ENCODE measurements at places on chromosomes 6 and 20. TPM values are rescaled to one million over a fixed set of nuclear protein-coding genes. Genes with fewer than 3 reads are reported as not detected.

DNA sequence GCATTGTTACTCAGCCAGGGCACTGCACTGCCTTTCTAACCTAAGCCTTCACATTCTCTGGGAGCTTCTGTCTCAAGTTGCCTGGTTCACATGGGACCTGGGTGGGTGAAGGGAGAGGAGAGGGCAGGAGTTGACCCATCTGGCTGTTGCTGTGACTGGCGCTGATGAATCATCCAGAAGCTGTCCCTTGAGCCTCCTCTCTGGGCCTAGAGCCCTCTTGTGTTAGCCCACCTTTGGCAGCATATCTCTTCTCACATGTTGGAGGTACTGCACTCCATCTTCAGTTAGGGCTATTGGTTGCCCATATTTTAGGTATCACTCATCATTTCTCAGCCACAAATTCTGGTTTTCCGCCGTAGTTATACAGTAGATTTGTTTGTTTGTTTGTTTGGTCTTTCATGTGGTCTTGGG is 19.8 kb downstream of the XRN2 start:
- peak overlapping the region; percentile 5 for H3K27ac ChIP-seq
- H3K27me3 ChIP-seq = no peaks in the 10 kb centered on the region
- H3K4me3 ChIP-seq = peak overlapping the region; percentile 14
- peaks cover 5% of the 10 kb centered on the region for H3K36me3 ChIP-seq

DNA sequence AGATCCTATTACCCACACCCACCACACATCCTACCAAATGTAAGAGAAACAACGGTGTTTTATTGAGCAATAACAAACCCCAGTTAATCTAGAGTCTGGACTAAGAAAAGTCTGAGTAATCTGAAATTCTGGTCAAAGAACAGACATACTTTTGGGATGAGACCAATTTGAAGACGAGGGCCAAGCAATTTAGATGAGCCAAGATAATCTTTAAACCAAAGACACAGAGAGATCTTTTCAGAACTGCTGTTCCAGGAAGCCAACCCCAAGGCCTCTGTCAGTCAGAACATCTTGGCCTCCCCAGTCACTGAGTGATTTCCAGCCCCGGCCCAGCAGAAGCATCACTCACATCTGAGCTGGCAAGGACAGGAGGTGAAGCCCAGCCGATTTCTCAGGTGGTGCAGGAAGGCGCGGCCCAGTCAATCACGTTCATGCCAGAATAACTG is 118.5 kb upstream of the SYNDIG1 start:
- H3K4me1 ChIP-seq = no peaks in the 10 kb centered on the region
- no peak for DNase-seq
- H3K27me3 ChIP-seq = peaks cover 10% of the 10 kb centered on the region

- no peak for DNase-seq
- H3K27me3 ChIP-seq = no peaks in the 10 kb centered on the region
- H3K27ac ChIP-seq = no peak overlapping the region
- no peak overlapping the region for H3K4me3 ChIP-seq
- H3K4me1 ChIP-seq = peaks cover 9% of the 10 kb centered on the region
Observed at GRCh38 chr6:80179695-80180094, 73.2 kb downstream of the BCKDHB start.

DNA sequence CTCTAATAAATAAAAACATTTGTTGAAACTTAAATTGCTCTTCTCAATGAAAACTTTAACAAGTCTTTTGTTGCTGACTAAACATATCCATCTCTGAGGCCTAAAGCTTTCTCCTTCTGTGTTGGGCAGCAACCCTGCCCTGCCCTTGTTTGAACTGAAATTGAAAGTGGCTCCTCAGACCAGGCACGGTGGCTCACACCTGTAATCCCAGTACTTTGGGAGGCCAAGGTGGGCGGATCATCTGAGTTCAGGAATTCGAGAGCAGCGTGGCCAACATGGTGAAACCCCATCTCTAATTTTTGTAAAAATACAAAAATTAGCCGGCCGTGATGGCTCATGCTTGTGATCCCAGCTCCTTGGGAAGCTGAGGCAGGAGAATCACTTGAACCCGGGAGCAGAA is 29.2 kb upstream of the GNRH2 start:
- H3K36me3 ChIP-seq = peaks cover 21% of the 10 kb centered on the region
- no peaks in the 10 kb centered on the region for H3K27me3 ChIP-seq
- no peak for DNase-seq
- H3K4me3 ChIP-seq = no peak overlapping the region
- H3K4me1 ChIP-seq = peaks cover 21% of the 10 kb centered on the region

DNA sequence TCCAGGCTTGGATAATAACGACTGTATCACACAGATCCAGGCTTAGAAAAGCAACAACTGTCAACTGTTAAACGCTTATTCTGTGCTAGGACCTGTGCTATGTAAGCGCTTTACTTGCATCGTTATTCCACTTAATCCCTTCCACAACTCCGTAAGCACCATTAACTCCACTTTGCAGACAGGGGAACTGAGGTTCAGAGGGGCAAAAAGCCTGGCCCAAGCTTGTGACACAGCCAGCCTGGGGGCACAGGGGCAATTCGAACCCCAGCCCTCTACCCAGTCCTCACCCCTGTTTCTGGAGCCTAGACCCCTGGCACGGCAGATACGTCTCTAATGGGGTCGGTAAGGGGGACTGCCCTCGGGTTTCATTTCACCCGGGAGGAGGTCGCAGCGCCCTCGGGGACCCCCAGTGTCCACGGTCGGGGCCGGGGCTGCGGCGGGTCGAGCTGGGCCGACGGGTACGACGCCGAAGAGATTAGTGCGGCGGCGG is 411 bp downstream of the DSN1 start:
- peak overlapping the region; percentile 92 for H3K4me3 ChIP-seq
- no peak for DNase-seq
- H3K36me3 ChIP-seq = peaks cover 5% of the 10 kb centered on the region
- H3K27me3 ChIP-seq = no peaks in the 10 kb centered on the region
- peak overlapping the region; percentile 95 for H3K27ac ChIP-seq

DNA sequence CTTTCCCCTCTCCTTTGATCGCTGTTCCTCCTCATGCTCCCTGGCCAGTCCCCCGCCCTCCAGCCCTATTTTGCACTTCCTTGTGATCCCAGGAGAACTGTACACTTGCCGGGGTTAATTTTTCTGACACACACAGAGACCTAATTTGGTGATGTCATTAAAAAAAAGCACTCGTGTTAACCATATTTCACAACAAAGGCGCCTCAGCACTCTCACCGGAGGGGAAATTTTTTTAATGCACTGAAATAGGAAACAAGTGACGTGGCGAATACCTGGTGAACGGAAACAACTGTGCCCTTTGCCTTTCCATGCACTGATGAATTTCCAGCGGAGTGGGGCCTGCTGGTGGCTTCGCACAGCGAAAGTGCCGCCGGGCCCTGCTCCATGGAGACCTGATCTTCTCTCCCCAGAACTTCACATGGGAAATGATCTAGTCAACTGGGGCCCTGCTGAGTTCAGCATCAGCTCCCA is 53.9 kb upstream of the TAGAP start:
- H3K4me3 ChIP-seq = peak overlapping the region; percentile 62
- H3K27ac ChIP-seq = peak overlapping the region; percentile 76
- H3K36me3 ChIP-seq = no peaks in the 10 kb centered on the region
- peaks cover 51% of the 10 kb centered on the region for H3K4me1 ChIP-seq
- H3K27me3 ChIP-seq = no peaks in the 10 kb centered on the region

GRCh38 chr20:59484228-59484627 is 120.1 kb upstream of the PHACTR3 start:
- no peaks in the 10 kb centered on the region for H3K4me1 ChIP-seq
- H3K27me3 ChIP-seq = peaks cover 16% of the 10 kb centered on the region
- no peak overlapping the region for H3K27ac ChIP-seq
- no peak for DNase-seq
- H3K36me3 ChIP-seq = no peaks in the 10 kb centered on the region

GRCh38 chr6:134936931-134937330 is 13.0 kb downstream of the ALDH8A1 start:
- no peak overlapping the region for H3K4me3 ChIP-seq
- no peaks in the 10 kb centered on the region for H3K27me3 ChIP-seq
- no peak for DNase-seq
- no peaks in the 10 kb centered on the region for H3K36me3 ChIP-seq
- H3K4me1 ChIP-seq = peaks cover 3% of the 10 kb centered on the region
- no peak overlapping the region for H3K27ac ChIP-seq

- DNase-seq = no peak
- peaks cover 19% of the 10 kb centered on the region for H3K27me3 ChIP-seq
- H3K27ac ChIP-seq = peak overlapping the region; percentile 98
- peak overlapping the region; percentile 100 for H3K4me3 ChIP-seq
- peaks cover 37% of the 10 kb centered on the region for H3K4me1 ChIP-seq
Observed at GRCh38 chr20:2799688-2800520, 523 bp downstream of the CPXM1 start.

DNA sequence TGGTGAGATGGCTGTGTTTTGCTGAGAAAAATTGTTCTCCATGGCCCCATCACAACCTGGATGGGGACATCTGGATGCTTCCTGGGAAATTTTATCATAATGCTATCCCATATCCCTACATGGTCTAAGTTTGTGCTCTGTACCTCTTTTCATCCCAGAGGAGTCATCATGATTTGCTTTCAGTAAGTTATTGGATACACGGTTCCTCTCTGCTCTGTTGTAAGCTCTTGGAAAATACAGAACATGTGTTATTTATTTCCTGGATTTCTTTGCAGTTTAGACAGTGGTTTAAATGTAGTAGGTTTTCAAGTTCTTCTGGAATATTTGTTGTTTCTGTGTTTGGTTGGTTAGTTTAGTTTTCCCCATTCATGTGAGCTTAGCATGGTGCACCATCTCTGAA is 129.2 kb upstream of the ECI2 start:
- no peaks in the 10 kb centered on the region for H3K4me1 ChIP-seq
- no peak overlapping the region for H3K4me3 ChIP-seq
- H3K27me3 ChIP-seq = peaks cover 24% of the 10 kb centered on the region

DNA sequence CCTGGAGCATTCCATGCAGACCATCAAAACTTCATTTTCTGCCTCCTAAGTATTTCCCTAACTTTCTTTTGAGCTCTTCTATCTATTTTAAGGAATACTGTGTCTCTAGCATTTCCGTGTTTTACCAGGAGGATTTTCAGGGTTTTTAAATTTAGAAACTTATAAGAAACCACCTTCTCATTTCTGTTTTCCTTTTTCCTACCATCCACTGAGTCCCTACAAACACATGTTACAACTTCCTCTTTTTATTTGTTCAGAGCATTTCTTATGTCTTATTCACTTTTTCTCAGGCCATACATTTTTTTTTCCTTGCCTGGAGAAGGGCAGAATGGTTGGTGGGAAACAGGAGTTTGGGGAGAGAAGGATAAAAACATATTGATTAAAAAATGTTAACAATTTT is 130.0 kb upstream of the BMP5 start:
- no peaks in the 10 kb centered on the region for H3K36me3 ChIP-seq
- no peaks in the 10 kb centered on the region for H3K27me3 ChIP-seq
- no peaks in the 10 kb centered on the region for H3K4me1 ChIP-seq
- no peak for DNase-seq
- H3K27ac ChIP-seq = no peak overlapping the region

DNA sequence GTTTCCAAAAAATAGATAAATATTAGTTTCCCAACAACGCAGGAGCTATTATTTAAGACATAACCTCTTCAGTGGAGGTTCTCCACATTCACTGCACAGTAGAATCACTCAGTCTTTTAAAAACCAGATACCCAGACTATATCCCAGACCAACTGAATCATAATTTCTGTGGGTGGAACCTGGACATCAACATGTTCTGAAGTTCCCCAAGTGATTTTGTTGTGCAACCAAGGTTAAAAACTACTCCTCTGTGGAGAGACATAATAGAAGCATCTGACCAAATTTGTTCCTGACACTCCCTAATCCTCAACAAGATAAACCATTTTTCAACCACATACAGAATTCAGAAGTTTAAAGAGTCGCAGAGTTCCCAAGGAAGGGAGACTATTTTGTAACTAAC is 42.3 kb downstream of the STK38 start:
- no peak for DNase-seq
- H3K4me3 ChIP-seq = no peak overlapping the region
- H3K4me1 ChIP-seq = peaks cover 11% of the 10 kb centered on the region
- no peaks in the 10 kb centered on the region for H3K27me3 ChIP-seq
- peaks cover 15% of the 10 kb centered on the region for H3K36me3 ChIP-seq
- H3K27ac ChIP-seq = peak overlapping the region; percentile 18

DNA sequence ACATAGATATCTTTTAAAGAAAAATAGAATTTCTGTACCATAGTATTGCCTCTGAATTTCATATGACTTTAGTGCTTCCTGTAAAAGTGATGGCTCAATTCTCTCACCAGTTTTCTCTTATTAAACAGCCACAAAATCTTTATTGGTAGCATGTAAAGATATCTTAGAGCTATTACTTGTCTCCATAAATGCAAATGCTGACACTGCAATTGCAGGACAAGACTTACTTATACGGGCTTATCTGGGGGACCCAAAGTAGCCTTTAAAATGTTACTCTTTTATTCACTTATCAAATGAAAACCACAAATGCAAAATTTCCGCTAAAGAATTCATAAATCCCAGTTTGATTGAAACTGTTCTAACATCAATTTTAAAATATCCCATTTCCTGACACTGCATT is 287.1 kb upstream of the SPTLC3 start:
- no peak for DNase-seq
- H3K4me1 ChIP-seq = no peaks in the 10 kb centered on the region
- H3K36me3 ChIP-seq = no peaks in the 10 kb centered on the region
- H3K27me3 ChIP-seq = no peaks in the 10 kb centered on the region
- no peak overlapping the region for H3K4me3 ChIP-seq

DNA sequence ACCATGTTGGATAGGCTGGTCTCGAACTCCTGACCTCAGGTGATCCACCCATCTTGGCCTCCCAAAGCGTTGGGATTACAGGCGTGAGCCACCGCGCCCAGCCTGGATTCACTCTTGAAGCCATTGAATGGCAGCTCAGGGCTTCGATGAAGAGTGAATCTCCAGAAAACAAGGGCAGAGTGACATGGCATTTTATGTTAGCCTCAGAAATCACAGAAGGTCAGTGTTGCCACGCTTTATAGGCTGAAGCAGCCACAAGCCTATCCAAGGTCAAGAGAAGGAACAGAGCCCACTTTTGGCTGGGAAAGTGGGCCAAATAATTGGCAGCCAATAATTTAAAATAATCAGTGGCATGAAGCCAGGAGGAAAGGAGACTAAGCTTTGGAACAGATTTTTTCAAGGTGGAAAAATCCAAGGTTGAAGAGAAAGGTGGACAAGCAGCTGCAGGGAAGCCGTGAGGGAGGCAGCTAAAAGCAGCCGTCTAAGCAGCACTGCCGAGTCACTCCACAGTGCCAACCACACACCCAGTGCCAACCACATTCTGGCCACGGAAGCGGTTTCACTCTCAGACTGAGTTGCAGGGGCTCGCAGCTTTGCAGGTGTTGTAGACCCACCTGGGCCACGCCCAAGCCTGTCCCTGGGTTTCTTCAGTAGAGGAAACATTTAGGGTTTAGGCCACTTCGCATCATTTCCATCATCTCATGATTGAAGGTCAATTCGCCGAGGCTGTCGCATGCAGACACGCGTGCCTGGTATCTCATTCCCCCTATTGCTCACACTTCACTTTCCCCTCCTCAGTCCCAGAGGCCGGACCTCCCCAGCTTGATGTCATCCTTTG is 17.4 kb upstream of the AVP start:
- H3K4me3 ChIP-seq = peak overlapping the region; percentile 32
- peak; percentile 75 for DNase-seq
- H3K27ac ChIP-seq = no peak overlapping the region
- no peaks in the 10 kb centered on the region for H3K36me3 ChIP-seq

- H3K36me3 ChIP-seq = peaks cover 5% of the 10 kb centered on the region
- peak overlapping the region; percentile 96 for H3K27ac ChIP-seq
- peak overlapping the region; percentile 76 for H3K4me3 ChIP-seq
- DNase-seq = peak; percentile 80
Observed at GRCh38 chr6:106117579-106117978, 31.4 kb downstream of the PRDM1 start.

BFSP1 gene
- total RNA-seq = 0.20 TPM

TCP11 gene
- not detected for total RNA-seq

ADTRP gene
- 1.0 TPM for total RNA-seq

FITM2 gene
- total RNA-seq = 4.5 TPM

NNAT gene
- 0.53 TPM for total RNA-seq

PREX1 gene
- total RNA-seq = 132 TPM

CRISP3 gene
- total RNA-seq = not detected

TUBE1 gene
- 26.4 TPM for total RNA-seq

SH3BGRL2 gene
- total RNA-seq = not detected

NRSN1 gene
- not detected for total RNA-seq

All from natural killer cell treated with Interleukin-12 subunit alpha and Interleukin-12 subunit beta and Interleukin-15 and Interleukin-18, amount 100 ng/mL, for 72 hours (primary cell).